Foreskin keratinocyte (primary cell): ENCODE measurements at places on chromosomes 6 and 20.

DNA sequence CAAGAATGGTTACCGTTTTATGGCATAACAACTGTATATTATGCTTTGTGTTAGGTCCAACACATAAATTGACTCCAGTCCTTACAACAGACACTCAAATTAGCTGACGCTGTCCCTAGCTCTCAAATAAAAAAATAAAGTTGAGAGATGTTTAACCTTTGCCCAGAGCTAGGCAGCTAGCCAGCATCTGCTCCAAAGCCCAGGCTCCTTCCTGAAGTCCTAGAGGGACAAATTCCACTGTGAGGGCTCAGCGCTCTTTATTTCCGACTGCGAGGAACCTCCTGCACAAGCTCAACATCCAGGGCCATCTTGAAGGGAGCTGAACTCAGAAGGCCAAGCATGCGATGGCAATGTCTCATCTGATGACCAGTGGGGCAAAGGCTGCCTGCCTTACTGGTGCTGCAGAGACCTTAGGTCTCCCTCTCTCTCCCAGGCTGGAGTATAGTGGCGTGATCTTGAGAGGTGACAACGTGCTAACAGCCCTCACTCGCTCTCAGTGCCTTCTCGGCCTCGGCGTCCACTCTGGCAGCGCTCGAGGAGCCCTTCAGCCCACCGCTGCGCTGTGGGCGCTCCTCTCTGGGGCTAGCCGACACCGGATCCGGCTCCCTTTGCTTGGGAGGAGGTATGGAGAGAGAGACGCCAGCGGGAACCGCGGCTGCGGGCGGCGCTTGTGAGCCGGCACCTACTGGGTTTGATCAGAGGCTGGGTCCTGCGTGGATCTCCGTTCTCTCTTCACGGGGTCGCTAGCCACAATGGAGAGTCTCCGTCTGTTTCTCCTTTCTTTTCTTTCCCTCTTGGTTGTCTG, 24.7 kb upstream of the GFOD1 start:
- DNase-seq: no peak

DNA sequence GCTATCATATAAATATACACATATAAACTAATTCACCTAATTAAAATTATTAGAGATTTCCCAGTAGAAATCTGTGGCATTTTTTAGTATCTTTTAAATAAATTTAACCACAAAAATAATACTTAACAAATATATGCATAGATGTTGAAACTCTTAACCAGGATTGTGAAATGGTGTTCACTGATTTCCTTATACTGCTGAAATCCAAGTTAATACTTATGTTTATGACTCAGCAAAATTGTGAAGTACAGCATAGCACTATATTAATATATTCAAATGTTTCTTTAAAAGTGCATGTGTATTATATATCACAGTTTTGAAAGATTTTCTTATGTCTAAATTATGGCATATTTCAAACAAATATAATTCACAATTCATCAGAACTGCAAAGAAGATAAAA, 328.2 kb upstream of the MANEA start:
- no peak for DNase-seq

DNA sequence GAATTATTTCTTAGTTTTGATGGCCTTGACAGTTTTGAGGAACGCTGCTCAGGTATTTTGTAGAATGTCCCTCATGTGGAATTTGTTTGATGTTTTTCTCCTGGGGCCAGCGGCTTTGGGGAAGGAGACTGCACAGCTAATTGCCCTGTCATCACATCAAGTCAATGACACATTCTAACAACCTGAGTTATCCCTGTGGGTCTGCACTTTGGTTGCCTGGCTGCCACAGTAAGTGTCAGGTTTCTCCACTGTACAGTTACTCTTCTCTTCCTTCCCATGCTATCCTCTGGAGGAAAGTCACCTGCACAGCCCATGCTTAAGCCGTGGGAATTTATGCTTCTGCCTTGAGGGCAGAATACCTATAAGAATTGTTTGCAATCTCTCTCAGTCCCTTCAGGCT, 1.4 kb upstream of the TREML4 start:
- peak; percentile 1 for DNase-seq

DNA sequence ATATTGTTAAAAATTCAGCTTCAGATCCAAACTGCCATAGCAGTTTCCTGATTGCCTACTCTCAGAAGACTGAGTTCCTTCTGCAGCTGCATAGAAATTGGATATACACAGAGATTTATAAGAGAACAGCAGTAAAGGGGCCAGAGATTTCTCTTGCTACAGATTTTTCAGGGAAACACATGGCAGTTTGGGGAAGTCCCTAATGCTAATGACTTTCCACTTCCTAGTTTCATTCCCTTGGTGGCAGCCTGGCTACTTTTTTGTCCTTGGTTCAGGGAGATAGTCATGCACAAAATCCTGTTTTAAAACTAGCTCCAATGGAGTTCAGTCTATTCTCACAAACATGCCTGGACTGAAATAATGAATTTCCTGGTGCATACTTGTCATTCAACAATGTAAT, 125.3 kb upstream of the PLCB4 start:
- DNase-seq: no peak

- DNase-seq: no peak
These were observed 405 bp downstream of the RALGAPA2 start for GRCh38 chr20:20712004-20712473.

DNA sequence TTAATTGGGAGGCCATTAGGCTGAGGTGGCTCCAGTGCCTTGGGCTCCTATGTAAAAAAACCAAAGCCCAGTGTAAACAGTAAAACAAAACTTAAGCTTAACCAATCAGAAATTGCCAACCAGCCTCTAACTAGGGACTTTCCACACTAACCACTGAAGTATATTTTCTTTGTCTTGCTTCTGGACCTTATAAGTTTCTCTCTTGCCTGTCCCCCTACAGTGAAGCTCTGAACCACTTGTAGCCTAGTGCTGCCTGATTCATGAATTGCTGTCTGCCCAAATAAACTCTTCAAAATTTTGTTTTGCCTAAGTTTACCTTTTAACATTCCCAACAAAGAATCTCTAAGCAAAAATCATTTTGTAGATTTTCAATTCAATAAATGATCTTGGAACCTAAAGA, 28.2 kb downstream of the POPDC3 start:
- DNase-seq: no peak
